ENCODE measurements at places on chromosomes 3 and 15.

GRCh38 chr3:160911411-160911810 lies 155.4 kb downstream of the PPM1L start:
- no peak for DNase-seq

GRCh38 chr3:97979610-97980009 lies 7.4 kb upstream of the RIOX2 start:
- no peak for DNase-seq

GRCh38 chr15:76196269-76197231 lies 114.7 kb downstream of the ETFA start:
- no peak for DNase-seq

GRCh38 chr3:186073641-186074040 lies 35.2 kb downstream of the ETV5 start:
- no peak for DNase-seq
